ENCODE measurements at places on chromosomes 12 and 14.
A peak's percentile ranks its signal among the peaks of the same experiment; 100 is the strongest.

- peak; percentile 40 for DNase-seq
Observed at GRCh38 chr14:35046751-35047536, 872 bp downstream of the FAM177A1 start.

DNA sequence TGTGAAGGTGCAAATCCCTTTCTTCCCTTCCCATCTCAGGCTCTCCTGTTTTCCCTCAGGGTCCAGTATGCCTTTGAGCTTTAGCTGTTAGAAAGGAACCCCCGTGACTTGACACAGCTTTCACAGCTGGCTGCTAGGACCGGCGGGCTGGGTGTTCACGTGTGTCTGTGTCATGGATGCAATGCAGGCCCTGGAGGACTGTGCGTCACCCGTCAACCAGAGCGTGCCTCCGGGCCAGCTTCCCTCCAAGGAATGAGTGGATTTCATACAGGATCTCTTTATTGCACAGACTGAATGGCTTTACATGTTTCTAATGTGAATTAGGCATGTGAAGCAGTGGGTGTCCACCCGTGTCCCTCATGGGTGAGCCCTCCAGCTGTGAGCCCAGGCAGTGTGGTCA, 77.4 kb downstream of the AACS start:
- DNase-seq = no peak

DNA sequence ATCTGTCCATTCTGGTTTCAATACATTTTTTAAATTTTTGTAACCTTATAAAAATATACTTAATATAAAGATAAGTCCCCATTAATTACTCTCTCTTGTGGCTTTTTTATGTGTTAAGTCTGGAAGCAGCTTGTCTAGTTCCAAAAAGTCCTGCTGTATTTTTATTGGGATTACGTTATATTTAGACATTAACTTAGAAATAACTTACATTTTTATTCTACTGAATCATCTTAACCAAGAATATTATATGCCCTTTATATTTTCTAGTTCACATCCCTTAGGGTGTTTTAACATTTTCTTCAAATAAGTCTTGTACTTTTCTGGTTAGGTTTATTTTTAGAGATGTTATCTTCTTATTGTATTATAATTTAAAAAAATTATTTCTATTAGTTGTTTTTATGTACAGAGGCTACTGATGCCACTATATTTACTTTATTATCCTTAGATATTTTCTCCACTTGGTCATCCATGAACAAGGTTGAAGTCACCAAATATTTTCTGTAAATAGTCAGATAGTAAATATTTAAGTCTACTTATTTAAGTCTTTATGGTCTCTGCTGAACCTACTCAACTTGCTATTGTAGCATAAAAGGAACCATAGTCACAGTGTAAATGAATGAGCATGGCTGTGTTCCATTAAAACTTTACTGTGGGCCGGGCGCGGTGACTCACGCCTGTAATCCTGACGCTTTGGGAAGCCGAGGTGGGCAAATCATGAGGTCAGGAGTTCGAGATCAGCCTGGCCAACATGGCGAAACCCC, 132.4 kb upstream of the NEDD1 start:
- DNase-seq = peak; percentile 5

- DNase-seq = no peak
Observed at GRCh38 chr14:100292776-100293461, 13.3 kb downstream of the SLC25A29 start.

GRCh38 chr14:45651890-45652289, 398.9 kb upstream of the MIS18BP1 start:
- peak; percentile 35 for DNase-seq

DNA sequence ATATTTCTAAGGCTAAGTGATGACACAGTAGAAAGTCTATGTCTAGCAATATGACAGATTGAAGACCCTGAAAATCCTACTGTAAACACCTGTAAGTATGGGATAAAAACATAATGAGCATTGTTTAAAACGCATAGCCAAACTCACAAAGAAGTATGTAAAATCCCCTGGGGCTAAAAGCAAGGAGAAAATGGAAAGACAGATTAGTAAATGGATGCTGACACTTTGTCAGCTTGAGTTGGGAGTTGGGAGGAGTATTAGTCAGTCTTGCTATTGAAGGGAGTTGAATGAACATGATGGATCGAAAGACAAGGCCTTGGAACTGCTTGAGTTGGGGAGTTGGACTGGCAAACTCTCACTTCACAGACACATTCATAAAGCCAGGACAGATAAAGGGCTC, 79.0 kb upstream of the PRKD1 start:
- no peak for DNase-seq

DNA sequence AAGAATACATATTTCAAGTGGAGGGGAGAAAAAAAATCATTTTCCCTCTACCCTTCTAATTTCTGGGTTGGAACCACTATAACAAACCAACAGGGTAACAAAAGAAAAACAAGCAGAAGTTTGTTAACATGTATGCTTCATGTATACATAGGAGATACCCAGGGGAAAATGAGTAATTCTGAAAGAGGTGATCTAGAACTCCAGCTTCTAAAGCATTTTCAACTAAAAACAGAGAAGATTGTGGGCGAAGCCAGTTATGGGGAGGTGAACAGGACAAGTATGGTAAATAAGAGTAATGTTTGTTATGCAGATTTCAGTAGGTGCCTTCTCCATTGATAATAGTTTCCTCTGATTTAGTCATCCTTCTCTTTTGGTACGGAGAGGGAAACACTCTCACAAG, 16.7 kb downstream of the FNTB start:
- no peak for DNase-seq

GRCh38 chr12:11601647-11602046, 47.8 kb upstream of the ETV6 start:
- no peak for DNase-seq

- peak; percentile 8 for DNase-seq
Observed at GRCh38 chr14:98070536-98070935, 1201.5 kb downstream of the BCL11B start.

GRCh38 chr14:90382491-90383125, 14.2 kb upstream of the CALM1 start:
- no peak for DNase-seq

- DNase-seq = peak; percentile 60
Observed at GRCh38 chr12:49043856-49044258, 16.7 kb downstream of the KMT2D start.

GRCh38 chr12:121970581-121971300, 50.9 kb upstream of the BCL7A start:
- DNase-seq = no peak

DNA sequence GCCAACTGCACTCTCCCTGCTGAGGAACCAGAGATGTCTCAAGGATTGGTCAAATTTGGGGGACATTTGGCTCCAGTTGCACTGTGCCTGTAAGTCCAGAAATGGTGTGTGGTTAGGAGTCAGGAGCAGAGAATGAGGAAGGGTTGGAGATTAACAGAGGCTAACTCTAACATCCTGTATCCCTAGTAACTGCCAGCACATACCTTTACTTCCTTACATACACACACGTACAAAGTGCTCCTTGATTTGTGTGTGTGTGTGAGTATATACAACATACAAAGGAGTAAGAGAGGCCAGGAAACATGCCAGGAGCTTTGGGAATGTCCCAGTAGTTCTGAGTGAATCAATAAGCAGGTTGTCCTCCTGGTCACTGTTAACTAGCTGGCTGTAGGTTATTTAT, 39.8 kb upstream of the NRXN3 start:
- no peak for DNase-seq

DNA sequence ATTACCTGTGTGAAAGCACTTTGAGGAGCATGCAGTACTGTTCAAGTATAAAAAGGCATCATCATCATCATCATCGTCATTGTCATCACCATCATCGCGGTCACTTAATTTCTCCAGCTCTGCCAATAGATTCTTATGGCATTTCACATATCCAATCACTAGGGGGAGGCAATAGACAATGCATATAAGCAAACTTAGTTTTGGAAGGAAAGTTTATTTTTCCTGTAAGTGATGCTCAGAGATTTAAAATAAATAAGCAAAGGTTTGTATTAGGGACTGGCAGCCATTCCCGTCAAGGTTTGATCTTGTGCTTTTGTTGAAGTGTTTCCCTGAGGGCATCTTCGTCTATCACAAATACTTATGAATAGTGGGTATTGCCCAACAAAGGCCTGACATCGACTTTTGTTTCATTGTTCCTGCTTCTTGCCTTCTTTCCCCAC, 127.4 kb downstream of the KTN1 start:
- peak; percentile 50 for DNase-seq

- peak; percentile 96 for DNase-seq
Observed at GRCh38 chr12:51371295-51371953, 19.8 kb downstream of the GALNT6 start.

DNA sequence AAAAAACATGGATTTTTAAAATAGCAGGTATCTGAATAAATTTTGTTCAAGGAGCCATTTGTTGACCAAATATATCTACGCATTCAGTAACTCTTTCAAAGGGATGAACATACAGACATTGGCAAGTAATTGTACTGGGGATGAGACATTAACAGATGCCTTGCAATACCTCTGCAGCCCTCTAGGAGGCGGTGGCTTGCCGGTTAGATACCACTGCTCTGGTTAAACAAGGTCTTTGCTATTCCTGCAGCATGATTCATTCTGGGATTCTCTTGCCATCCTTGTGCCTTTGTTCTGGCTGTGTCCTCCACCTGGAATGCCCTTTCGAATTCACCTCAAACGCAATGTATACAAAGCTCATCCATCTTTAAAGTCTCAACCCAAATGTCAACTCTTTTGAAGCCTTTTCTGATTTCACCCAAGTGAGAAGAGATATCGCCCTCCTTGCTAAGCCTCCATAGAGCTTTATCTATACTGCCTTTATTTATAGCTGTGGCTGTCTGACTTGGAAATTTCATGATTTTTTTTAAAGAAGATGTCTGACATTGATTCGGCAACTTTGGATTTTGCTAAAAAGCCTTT, 131.0 kb upstream of the SRRM4 start:
- DNase-seq = peak; percentile 18

- no peak for DNase-seq
Observed at GRCh38 chr12:116026768-116027550, 250.5 kb downstream of the MED13L start.

GRCh38 chr12:50257236-50258166, 25.8 kb downstream of the LIMA1 start:
- no peak for DNase-seq

- no peak for DNase-seq
Observed at GRCh38 chr14:95510804-95511203, 5.6 kb downstream of the SYNE3 start.

DNA sequence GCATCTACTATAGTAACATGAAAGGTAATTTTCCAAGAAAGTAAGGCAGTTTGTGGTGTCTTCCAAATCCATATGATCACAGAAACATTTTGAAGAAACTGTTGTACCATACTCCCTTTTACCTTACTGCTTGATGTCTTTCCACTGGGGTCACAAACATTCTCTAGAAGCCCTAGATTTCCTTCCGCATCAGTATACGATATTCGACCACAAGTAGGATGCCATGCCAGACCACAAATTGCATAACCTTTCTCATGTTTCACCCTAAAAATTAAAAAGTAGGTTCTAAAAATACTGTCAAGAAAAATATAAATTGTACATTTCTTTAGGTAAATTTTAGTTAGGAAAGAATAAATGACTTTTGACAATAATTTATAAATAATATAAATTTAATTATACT, 26.5 kb downstream of the WDHD1 start:
- no peak for DNase-seq

GRCh38 chr12:71682466-71682865, 3.4 kb upstream of the TMEM19 start:
- no peak for DNase-seq

DNA sequence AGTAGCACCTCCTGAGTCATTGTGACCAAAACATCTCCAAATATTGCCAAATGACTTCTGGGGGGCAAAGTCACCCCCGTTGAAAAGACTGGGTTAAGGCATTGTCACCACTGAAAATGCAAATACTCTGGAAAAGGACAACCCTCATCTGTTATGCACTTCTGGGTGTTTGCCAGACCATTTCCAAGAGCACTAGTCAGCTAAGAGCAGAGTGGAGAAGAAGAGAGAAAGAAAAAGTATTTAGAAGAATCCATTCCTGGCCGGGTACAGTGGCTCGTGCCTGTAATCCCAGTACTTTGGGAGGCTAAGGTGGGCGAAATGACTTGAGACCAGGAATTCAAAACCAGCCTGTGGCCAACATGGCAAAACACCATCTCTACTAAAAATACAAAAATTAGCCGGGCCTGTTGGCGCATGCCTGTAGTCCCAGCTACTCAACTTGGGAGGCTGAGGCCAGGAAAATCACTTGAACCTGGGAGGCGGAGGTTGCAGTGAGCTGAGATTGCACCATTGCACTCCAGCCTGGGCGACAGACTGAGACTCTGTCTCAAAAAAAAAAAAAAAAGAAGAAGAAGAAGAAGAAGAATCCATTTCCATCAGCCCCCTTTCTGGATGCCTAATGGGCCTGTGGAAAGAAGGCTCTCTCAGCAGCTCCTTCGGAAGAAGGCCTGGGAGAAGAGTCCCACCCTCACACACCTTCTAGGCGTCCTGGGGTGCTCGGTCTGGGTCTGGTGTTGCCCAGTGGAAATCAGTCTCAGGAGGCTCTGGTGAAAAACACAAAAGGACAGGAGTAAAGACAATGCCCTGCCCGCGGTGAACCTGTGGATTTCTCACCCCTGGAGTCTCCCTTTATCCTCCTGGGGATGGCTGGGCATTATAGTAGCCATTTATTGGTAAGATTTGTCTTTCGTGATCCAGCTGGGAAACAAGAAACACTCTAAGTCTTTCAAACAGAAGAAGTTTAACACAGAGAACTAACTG, 3.5 kb upstream of the LTBR start:
- DNase-seq = no peak

DNA sequence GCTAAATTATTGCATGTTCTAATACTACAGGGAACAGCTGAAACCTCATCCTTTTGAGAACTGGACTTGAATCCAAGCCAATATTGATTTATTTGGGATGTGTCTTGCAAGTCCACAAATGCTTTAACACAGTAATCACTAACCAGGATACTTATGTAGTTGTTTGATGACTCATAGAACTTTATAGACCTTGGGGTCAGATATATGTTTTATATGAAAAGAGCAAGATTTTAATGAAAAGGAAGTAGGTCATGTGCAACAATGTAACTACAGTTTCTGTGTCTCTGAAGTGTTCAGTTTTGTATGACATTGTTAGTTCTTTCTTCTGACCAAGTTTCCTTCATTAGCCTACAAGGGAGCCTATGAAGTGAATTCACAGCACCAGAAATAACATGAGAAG, 352.0 kb downstream of the ZFP36L1 start:
- no peak for DNase-seq

- DNase-seq = no peak
Observed at GRCh38 chr14:74064426-74064825, 19.8 kb downstream of the ALDH6A1 start.

All from urothelium cell line (cell line).